ENCODE measurements at places on chromosomes 5 and 9. TPM values are rescaled to one million over a fixed set of nuclear protein-coding genes. Genes with fewer than 3 reads are reported as not detected.

DNAJC25 gene
- total RNA-seq: 5.6 TPM

WHRN gene
- total RNA-seq: 3.8 TPM

SH2D3C gene
- total RNA-seq: 19.7 TPM

WDR38 gene
- not detected for total RNA-seq

AIF1L gene
- total RNA-seq: 17.4 TPM

IFNA2 gene
- not detected for total RNA-seq

ACSL6 gene
- 2.3 TPM for total RNA-seq

KIF20A gene
- total RNA-seq: 1.9 TPM

NME5 gene
- total RNA-seq: 2.1 TPM

GRIN3A gene
- 0.33 TPM for total RNA-seq

SPINK6 gene
- not detected for total RNA-seq

DRD1 gene
- 0.62 TPM for total RNA-seq

CKMT2 gene
- total RNA-seq: 29.3 TPM

TLX3 gene
- total RNA-seq: not detected

COL5A1 gene
- 159 TPM for total RNA-seq

SLC1A3 gene
- 12.4 TPM for total RNA-seq

GZMA gene
- total RNA-seq: 5.4 TPM

ZNF300 gene
- 6.0 TPM for total RNA-seq

KCNV2 gene
- not detected for total RNA-seq

CCDC171 gene
- 5.2 TPM for total RNA-seq

PDLIM4 gene
- total RNA-seq: 51.5 TPM

TMEM171 gene
- not detected for total RNA-seq

IL17B gene
- 18.0 TPM for total RNA-seq

ALDH1A1 gene
- total RNA-seq: 107 TPM

ZNF484 gene
- 17.3 TPM for total RNA-seq

SH3TC2 gene
- total RNA-seq: 1.1 TPM

FGF1 gene
- total RNA-seq: 25.6 TPM

SPINK13 gene
- total RNA-seq: not detected

WNT8A gene
- not detected for total RNA-seq

OLFM1 gene
- 21.0 TPM for total RNA-seq

FGF10 gene
- 11.3 TPM for total RNA-seq

GADD45G gene
- 4.5 TPM for total RNA-seq

LCN10 gene
- 11.4 TPM for total RNA-seq

ANKRD34B gene
- not detected for total RNA-seq

ANKRD31 gene
- 0.24 TPM for total RNA-seq

ZCCHC10 gene
- 31.4 TPM for total RNA-seq

FAXDC2 gene
- 36.3 TPM for total RNA-seq

Data from aorta (tissue), 5 donors.